ENCODE measurements at places on chromosomes 1 and 21.

DNA sequence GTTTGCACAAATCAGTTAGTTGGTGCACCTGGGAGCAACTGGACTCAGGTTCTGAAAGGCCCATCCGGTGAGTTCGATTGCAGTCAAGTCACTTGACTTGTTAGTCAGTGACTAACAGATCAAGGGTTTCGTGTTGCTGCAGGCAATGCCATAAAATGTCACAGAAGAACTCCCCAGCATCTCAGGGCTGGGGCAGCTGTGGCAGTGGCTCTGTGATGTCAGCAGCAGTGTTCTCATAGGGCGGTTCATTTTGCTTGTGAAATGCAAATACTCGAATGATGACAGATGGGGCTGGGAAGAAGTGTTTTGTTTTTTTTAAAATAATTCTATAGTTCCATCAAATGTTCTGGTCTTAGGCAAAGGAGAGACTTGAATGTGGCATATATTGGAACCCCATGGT, 287.8 kb downstream of the LMX1A start:
- DNase-seq = peak; percentile 63

DNA sequence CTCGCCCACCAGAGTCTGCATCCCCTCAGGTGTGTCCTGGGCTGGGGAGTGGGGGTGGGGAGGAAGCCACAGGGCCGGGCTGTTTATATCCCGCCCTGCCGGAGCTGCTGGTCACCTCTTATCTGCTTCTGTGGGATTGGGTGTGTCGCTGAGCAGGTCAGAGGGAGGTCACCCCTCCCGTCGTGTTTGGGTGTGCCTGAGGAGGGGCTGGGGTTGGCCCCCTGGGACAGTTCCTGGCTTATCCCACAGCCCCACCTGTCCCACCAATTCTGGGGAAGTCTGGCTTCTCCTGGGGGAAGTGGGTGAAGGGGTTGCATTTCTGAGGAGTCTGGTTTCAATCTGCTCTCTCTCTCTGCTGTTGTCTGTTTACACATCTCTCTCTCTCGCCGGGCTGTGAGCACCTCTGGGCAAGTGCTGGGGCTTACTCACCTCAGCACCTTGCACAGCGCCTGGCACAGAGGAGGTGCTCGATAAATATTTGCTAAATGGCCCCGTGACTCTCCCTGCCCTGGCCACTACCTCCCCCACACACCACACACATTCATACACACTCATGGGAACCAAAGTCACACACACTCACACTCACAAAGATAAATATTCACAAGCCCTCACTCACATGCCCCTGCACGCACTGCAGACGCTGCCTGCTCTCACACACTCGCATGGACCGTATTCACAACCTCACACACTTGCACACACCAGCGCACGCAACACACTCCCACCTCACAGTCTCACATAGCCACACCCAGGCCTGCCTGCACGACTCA, 8.3 kb downstream of the ELF3 start:
- DNase-seq = peak; percentile 96

GRCh38 chr1:163072658-163073057, 3.5 kb downstream of the RGS4 start:
- no peak for DNase-seq

DNA sequence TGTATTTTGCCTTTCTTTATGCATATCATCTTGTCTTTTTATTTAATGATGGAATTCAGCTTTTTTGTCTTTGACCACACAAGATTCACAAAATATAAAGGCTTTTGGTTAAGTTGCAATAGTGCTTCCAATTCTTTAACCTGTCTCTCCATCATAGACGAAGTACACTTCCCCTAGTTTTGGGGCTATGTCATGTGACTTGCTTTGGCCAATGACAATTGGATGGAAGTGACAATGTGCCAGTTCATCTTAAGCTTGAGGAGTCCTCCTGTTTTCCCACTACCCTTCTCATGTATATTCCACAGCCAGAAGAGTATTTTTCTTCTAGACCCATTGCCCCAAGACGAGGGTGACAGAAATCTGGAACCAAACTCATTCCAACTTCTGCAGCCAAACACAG, 419.6 kb upstream of the BRINP3 start:
- DNase-seq = no peak

GRCh38 chr1:33180226-33180910, 1.5 kb downstream of the TRIM62 start:
- no peak for DNase-seq

DNA sequence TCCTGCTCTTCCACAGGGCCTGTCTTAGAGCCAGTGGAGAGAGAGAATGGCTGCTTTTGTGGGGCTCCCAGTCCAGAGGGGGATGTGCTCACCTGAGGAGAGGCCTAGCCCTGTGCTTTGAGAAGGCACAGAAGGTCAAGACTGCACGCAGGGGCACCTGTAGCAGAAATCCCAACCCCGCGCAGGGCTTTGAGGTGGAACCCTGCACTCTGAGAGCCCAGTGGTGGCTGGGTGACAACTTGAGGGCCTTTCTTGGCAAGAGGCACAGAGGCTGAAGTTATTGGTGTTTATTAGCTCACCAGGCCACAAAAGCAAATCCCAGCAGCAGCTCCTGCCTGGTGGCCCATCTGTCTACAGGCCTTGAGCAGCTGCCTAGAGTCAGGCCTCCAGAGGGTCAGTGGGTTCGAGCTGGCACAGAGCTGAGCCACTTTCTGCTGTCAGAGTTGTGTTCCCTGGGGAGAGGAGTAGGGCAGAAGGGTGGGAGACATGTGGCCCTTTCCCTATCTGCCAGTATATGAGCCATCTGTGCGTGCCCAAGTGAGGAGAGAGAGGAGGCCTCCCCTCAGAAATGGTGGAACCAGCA, 31.4 kb downstream of the SZRD1 start:
- peak; percentile 7 for DNase-seq

GRCh38 chr1:167332503-167332902, 111.8 kb downstream of the POU2F1 start:
- no peak for DNase-seq

GRCh38 chr1:224673141-224673540, 57.0 kb downstream of the CNIH3 start:
- no peak for DNase-seq

DNA sequence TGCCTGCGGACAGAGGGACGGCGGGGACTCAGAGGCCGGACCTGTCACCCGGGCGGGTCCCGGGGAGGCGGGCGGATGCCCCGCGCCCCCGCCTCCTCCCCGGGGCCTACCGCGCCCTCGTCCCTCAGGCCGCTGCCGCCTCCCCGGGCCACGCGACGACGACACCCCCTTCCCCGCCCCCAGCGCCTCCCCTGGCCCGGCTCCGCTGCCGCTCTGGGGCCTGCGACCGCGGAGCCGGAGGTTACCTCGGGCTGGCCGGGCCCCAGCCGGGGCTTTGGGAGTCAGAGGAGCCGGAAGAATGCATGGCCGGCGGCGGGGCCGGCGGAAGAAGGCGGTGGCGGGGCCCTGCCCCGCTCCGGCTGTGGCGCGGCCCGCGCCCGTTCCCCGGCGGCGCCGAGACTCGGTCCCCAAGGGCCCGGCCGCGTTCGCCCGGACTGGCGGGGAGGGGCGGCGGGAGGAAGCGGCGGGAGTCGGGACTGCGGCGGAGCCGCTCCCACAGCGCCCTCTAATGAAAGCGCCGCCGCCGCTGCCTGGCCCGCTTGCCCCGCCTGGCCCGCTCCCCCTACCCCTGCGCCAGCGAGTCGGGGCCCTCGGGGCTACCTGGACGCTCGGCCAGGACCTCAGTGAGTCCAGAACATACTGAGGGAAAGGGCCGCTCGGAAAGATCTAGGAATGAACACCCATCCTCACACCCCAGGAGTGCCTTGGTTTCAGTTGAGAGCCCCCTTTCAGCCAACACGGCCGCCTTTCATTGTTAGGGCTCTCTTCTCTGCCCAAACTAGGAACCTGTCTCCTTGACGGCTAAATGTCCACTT, at the start of gene LPGAT1:
Gene LPGAT1, minus strand, starts transcription at position 436 of the 815 bp plus-strand sequence. CDS start 1,467 bp downstream, outside the sequence.
- DNase-seq = peak; percentile 94

All from NCI-H69 (cell line).